GM12878 (cell line): ENCODE measurements at places on chromosomes 1 and 21.

DNA sequence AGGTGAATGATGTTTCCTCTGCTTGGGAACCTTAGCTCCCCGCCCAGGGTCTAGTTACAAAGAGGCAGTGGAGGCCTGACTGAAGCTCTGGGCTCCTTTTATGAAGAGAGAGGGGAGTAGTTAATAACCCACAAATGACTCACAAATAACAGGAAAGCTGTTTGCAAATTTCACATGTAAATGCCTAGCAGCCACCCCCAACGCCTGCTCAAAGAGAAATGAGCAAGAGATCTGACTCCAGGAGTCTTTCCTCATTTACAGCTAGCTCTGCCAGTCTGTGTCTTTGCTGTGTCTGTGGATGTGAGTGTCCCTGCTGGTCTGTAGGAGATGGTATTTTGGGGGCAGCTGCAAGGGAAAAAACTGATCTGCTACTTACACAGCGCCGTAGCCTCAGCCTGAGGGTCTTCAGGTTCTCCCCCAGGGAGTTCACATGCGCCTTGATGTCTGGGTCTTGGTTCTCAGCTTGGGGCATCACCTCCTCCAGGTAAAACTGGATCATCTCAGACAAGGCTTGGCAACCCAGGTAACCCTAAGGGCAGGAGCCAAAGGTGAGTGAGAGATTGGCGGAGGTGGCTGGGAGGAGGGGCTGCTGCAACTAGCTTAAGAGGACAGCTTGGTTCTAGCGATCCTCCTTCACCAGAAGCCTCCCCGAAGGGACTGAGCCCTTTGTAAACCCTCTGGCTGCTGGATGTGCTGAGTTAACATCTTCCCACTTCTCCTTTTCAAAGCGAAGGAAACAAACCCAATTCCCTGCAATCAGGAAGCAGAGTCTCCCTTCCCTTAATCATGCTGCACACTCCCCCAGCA, at the start of gene IL19:
TSS of gene IL19 (plus strand) at position 243 of the 807 bp plus-strand sequence. CDS start 65,890 bp downstream, outside the sequence.
- H3K36me3 ChIP-seq = no peaks in the 10 kb centered on the region
- H3K4me1 ChIP-seq = peaks cover 79% of the 10 kb centered on the region
- no peaks in the 10 kb centered on the region for H3K27me3 ChIP-seq
- H3K4me3 ChIP-seq = peak within 1 kb of the TSS; percentile 74

DNA sequence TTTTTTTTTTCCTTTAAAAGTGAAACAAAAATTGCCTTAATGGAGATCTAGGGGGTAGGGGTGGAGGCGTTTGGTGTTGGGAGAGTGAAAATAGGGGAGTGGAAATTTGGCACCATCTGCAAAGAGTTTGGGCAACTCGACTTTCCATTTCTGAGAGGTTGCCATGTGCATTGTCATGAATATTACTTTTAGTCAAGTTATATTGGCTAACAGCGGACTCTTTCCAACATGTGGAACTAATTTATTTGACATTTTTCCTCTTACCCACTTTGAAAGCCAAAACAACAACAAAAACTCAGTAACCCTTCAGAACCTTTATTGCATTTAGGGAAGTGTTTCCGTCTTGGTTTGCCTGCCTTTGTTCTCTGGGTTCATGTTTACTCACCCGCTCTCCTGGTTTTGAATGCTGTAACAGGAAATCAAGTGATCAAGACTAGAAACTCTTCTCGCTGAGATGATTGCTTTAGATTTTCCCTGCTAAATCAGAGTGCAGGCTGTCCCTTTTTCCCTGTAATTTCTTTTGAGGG, 70.4 kb downstream of the CACHD1 start:
- no peak overlapping the region for H3K4me3 ChIP-seq
- H3K36me3 ChIP-seq = no peaks in the 10 kb centered on the region
- DNase-seq = no peak
- H3K4me1 ChIP-seq = no peaks in the 10 kb centered on the region
- H3K27ac ChIP-seq = no peak overlapping the region

- no peak for DNase-seq
- no peaks in the 10 kb centered on the region for H3K4me1 ChIP-seq
- H3K27me3 ChIP-seq = no peaks in the 10 kb centered on the region
- H3K36me3 ChIP-seq = no peaks in the 10 kb centered on the region
- no peak overlapping the region for H3K4me3 ChIP-seq
Observed at GRCh38 chr1:86696522-86696921, 7.9 kb upstream of the SH3GLB1 start.

- H3K36me3 ChIP-seq = no peaks in the 10 kb centered on the region
- H3K27ac ChIP-seq = no peak overlapping the region
- no peak for DNase-seq
- H3K4me3 ChIP-seq = no peak overlapping the region
- no peaks in the 10 kb centered on the region for H3K4me1 ChIP-seq
- no peaks in the 10 kb centered on the region; the same call in 1 of the 2 replicates for H3K27me3 ChIP-seq
Observed at GRCh38 chr1:173616859-173617258, 14.0 kb upstream of the SLC9C2 start.

GRCh38 chr1:107138767-107139445, 1.9 kb upstream of the NTNG1 start:
- no peak overlapping the region for H3K27ac ChIP-seq
- peaks cover 6% of the 10 kb centered on the region for H3K27me3 ChIP-seq

DNA sequence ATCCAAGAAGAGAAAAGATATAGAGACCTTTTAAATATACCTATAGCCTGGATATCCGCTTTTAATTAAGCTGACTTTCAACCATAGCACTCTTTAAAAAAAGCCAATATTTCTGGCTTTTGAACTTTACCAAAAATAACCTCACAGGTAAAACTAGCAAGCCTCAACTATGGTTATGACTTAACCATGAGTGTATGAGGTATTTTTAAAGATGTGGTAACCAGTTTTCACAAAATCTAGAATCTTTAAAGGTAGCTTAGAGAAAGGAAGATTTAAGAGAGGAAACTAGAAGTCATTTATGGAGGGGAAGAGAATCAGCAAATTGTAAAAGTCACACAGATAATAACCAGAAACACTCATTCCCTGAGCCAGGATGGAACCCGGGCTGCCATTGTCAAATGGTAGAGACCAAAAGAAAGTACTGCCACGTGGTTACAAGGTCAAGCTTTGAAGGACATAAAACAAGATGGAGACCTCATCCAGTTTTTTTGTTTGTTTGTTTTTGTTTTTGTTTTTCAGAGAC, 288.4 kb upstream of the RGS18 start:
- H3K27me3 ChIP-seq = no peaks in the 10 kb centered on the region
- no peak overlapping the region for H3K27ac ChIP-seq
- no peak overlapping the region for H3K4me3 ChIP-seq
- no peaks in the 10 kb centered on the region for H3K4me1 ChIP-seq
- H3K36me3 ChIP-seq = no peaks in the 10 kb centered on the region

DNA sequence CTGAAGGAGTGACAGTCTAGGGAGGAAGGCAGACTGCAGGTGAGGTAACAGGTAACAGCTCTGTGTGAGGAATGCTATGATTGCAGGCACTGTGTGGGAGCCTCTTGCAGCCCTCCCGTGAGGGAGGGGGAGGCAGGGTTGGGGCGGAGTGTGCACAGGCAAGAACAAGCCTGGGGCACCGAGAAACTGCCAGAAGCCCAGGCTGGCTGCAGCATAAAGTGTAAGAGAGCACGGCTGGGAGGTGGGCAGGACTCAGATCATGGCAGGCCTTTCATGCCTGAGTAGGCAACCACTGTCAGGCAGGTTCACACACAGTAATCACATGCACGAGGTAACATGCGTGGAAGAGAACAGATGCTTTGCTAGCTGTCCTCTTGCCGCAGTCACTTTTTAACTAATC, 11.3 kb upstream of the RHEX start:
- H3K36me3 ChIP-seq = no peaks in the 10 kb centered on the region
- H3K4me1 ChIP-seq = peaks cover 48% of the 10 kb centered on the region
- H3K27me3 ChIP-seq = no peaks in the 10 kb centered on the region; the same call in 1 of the 2 replicates
- no peak overlapping the region for H3K4me3 ChIP-seq
